Vagina (tissue), 2 donors: ENCODE measurements at places on chromosomes 5 and 9. TPM values are rescaled to one million over a fixed set of nuclear protein-coding genes. Genes with fewer than 3 reads are reported as not detected.
A peak's percentile ranks its signal among the peaks of the same experiment; 100 is the strongest.

DNA sequence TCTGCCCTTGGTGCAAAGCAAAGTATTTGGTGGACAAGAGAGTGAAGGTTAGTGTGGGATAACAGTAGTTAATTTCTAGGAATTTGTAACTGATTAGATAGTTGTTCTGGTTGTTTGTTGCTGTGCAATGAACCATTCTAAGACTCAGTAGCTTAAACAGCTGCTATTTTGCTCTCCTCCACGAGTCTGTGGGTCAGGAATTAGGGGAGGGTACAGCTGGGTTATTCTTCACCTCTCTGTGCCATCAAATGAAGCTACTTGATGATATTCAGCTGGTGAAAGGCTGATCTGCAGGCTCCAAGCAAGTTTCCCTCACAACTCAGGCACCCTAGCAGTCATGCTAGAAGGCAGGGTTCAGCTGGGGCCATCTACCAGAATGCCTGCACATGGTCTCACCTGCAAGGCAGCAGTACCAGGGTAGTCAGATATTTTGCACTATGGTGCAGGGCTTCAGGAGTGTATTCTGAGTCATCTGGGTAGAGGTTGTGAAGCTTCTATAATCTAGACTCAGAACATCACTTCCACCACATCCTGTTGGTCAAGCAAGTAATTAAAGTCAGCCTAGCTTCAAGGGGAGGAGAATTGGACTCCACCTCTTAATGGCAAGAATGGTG, 159.5 kb upstream of the SLC28A3 start:
- no peak for DNase-seq
- H3K27ac ChIP-seq: no peak overlapping the region
- no peaks in the 10 kb centered on the region for H3K4me1 ChIP-seq
- no peaks in the 10 kb centered on the region for H3K36me3 ChIP-seq
- H3K4me3 ChIP-seq: no peak overlapping the region

GRCh38 chr9:101477736-101478135, 42.2 kb upstream of the ALDOB start:
- H3K4me1 ChIP-seq: peaks cover 49% of the 10 kb centered on the region
- H3K27ac ChIP-seq: peak overlapping the region; percentile 5
- no peak for DNase-seq
- H3K4me3 ChIP-seq: no peak overlapping the region
- H3K36me3 ChIP-seq: peaks cover 22% of the 10 kb centered on the region

- no peak overlapping the region for H3K4me3 ChIP-seq
- H3K27me3 ChIP-seq: no peaks in the 10 kb centered on the region
- H3K4me1 ChIP-seq: no peaks in the 10 kb centered on the region
- DNase-seq: no peak
Observed at GRCh38 chr5:129399069-129399468, 61.0 kb upstream of the ADAMTS19 start.

PDLIM4 gene
- 76.4 TPM for total RNA-seq

ARL15 gene
- 74.4 TPM for total RNA-seq

CD74 gene
- 530 TPM for total RNA-seq
